Thoracic aorta (tissue), 2 donors: ENCODE measurements at places on chromosomes 6 and 20. TPM values are rescaled to one million over a fixed set of nuclear protein-coding genes. Genes with fewer than 3 reads are reported as not detected.

GRCh38 chr20:24382743-24383142 is 86.7 kb upstream of the SYNDIG1 start:
- DNase-seq = no peak

DNA sequence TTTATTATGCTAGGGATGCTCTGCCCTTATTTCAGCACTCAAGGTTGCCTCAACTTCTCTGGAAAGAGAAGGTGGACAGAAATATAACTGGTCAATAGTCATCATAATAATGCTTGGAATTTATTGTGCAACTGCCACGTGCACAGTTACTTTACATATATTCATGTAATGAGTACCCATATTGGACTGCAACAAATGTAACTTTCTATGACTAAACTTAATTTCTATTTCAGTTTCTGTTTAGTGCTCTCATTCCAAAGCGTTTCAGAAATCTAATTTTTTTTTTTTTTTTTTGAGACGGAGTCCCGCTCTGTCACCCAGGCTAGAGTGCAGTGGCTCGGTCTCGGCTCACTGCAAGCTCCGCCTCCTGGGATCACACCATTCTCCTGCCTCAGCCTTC is 28.3 kb upstream of the CD83 start:
- no peak for DNase-seq

- no peak for DNase-seq
Measured at GRCh38 chr6:154466139-154466538, 44.3 kb downstream of the CNKSR3 start.

BPIFB2 gene
- total RNA-seq = not detected

PSMB8 gene
- 43.3 TPM for total RNA-seq
